Mesothelial cell of epicardium (in vitro differentiated cells): ENCODE measurements at places on chromosomes 5 and 9. TPM values are rescaled to one million over a fixed set of nuclear protein-coding genes. Genes with fewer than 3 reads are reported as not detected.

FAM78A gene
- total RNA-seq = 0.54 to 0.80 TPM (median 0.64 TPM) in 3 replicates

- DNase-seq = no peak
Observed at GRCh38 chr5:147617191-147617606, 107.3 kb upstream of the DPYSL3 start.

MELK gene
- 14.8 to 15.4 TPM (median 15.0 TPM) in 3 replicates for total RNA-seq

DNA sequence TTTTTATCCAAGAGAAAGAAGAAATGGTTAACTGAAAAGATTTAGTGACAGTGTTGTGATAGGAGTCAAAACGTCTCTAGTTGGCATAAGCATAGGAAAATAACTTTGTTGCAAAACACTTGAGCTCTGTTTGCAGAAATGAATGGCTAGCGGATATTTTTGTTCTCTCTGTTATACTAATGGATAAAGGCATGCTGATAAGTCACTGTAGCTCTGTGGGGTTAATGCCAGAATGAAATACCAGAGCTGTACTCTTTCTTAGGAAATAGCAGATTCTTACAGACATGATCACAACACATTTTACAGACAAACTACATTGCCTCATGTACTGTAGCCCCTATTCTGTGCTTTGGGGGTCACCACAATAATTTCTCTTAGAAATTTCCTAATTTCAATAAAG lies 202.8 kb downstream of the DMRTA1 start:
- DNase-seq = no peak

RPS14 gene
- 2,586 to 2,705 TPM (median 2,627 TPM) in 3 replicates for total RNA-seq

GRCh38 chr5:139306628-139307379 lies 13.3 kb downstream of the MATR3 start:
- no peak for DNase-seq
